ENCODE measurements at places on chromosomes 16 and 17.

- DNase-seq: no peak
These were observed 118.8 kb downstream of the C16orf95 start for GRCh38 chr16:87198328-87198832.

- DNase-seq: no peak
These were observed 37.5 kb downstream of the MPRIP start for GRCh38 chr17:17079761-17080160.

DNA sequence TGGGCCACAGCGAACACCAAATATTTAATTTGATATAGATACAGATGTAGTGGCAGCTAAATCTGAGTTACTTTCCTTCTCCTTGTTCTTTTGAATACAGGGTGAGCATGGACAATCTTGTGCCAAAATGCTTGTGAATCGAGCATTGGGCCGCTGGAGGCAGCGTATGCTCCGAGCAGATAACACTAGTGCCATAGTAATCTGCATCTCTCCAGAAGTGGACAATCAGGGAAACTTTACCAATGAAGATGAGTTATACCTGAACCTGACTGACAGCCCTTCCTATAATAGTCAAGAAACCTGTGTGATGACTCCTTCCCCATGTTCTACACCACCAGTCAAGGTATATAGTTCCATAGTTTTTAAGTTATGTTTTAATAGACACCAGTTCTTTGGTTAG lies 21.2 kb upstream of the BCAS3 start:
- DNase-seq: no peak

DNA sequence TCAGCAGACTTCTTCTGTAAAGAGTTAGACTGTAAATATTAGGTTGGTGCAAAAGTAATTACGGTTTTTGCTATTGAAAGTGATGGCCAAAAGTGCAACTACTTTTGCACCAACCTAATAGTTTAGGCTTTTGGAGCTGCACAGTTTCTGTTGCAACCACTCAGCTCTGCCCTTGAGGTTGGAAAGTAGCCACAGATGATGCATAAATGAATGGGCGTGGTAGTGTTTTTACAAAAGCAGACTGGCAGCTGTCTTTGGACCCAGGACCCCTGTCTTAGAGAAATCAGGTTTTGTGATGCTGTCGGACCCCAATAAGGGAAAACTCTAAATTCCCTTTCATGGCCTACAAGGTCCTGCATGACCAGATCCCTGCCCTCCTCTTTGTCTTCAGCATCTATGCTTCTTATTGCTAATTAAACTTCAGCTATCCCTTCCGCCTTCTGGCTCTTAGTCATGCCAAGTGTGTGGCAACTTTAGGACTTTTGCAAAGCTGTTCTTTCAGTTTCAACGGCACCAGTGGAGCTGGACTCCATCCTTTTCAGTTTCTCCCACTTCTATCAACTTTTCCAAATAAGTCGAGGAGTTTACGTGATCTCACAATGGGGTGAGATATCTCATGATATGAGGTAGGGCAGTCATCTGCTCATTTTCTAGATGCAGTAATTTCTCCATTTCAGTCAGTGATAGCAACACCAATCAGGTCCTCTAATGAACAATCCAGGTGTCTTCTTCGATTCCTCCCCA lies 232.3 kb downstream of the XYLT1 start:
- no peak for DNase-seq

Measured in CD4-positive, alpha-beta T cell treated with Interleukin-10 for 1 hour (primary cell).